ENCODE measurements at places on chromosomes 5 and 9. TPM values are rescaled to one million over a fixed set of nuclear protein-coding genes. Genes with fewer than 3 reads are reported as not detected.

DNA sequence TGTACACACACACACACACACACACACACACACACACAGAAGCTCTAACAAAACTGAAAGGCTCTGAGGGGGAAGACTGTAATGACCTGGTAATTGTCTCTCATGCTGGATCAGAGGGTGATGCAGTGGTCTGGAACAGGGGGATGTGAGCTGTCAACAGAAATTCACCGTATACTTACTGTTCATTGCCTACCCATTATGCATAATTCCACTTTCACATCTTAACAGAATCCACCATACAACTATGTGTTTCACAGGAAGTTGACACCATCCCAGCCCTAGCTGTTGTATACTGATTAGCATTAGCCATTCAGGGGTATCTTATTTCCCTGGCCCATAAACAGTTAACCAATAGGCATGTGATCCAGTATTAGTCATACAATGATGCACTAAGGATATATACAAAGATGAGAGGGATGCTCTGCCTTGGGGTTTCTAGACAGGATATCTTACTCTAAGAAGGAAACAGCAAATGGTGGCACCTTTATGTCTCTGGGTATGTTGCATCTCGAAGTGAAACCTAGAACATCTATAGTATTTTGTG is 396.5 kb upstream of the BRINP1 start:
- no peaks in the 10 kb centered on the region for H3K27me3 ChIP-seq
- H3K4me1 ChIP-seq: no peaks in the 10 kb centered on the region
- H3K36me3 ChIP-seq: no peaks in the 10 kb centered on the region
- no peak for DNase-seq
- no peak overlapping the region for H3K27ac ChIP-seq
- H3K4me3 ChIP-seq: no peak overlapping the region

- DNase-seq: no peak
- no peaks in the 10 kb centered on the region for H3K27me3 ChIP-seq
- no peak overlapping the region for H3K4me3 ChIP-seq
- no peaks in the 10 kb centered on the region for H3K36me3 ChIP-seq
- no peaks in the 10 kb centered on the region for H3K4me1 ChIP-seq
These were observed 7.4 kb upstream of the ADAM19 start for GRCh38 chr5:157582731-157583620.

DNA sequence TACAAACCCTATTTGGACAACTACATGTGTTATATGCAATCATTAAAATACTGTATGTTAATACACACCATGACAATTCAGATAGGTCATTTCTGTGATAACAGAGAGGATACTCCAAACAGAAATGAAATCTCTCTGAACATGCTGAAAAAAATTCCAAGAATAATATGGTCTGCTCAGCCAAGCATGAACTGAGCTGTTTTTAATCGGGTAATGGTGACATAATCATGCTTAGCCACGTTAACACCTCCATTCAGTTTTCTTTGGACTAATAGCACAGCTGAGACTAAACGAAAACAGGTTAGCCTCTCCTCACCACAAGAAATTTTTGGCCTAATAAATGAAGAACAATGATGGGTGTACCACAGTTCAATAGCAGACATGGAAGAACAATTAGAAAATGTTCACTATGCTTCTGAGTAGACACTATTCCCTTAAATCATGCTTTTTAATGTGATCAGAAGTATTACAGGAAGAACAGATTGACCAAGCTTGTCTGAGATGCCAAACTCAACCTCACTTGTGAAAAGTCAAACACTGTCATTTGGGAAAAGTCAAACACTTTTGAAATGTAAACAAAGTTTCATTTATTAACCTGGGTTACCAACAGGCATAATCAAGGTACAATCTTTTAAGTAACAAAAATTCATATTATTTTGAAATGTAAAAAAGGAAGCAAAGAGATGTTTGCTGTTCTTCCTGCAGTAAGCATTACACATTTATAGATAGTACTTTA is 19.4 kb downstream of the RAB14 start:
- no peaks in the 10 kb centered on the region for H3K27me3 ChIP-seq
- no peak for DNase-seq
- H3K4me1 ChIP-seq: peaks cover 10% of the 10 kb centered on the region

- no peak overlapping the region for H3K27ac ChIP-seq
- no peaks in the 10 kb centered on the region for H3K27me3 ChIP-seq
- H3K4me1 ChIP-seq: peaks cover 41% of the 10 kb centered on the region
These were observed 2.9 kb downstream of the MYOZ3 start for GRCh38 chr5:150663936-150664335.

DNA sequence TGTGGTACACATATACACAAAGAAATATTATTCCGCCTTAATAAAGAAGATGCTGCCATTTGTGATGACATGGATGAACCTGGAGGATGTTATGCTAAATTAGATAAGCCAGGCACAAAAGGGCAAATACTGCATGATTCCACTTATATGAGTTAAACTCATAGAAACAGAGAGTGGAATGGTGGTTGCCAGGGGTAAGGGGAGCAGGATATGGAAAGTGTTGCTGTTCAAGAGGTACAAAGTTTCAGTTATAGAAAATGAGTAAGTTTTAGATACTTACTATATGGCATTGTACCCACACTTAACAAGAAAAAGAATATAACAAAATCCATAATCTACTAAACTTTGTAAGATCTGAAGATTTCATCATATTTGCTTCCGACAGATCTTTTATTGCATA is 252.2 kb downstream of the SYK start:
- H3K36me3 ChIP-seq: no peaks in the 10 kb centered on the region
- H3K4me1 ChIP-seq: peaks cover 1% of the 10 kb centered on the region
- no peak overlapping the region for H3K27ac ChIP-seq
- no peak for DNase-seq
- no peaks in the 10 kb centered on the region for H3K27me3 ChIP-seq
- H3K4me3 ChIP-seq: no peak overlapping the region

GRCh38 chr9:83962165-83962564 is 17.9 kb downstream of the HNRNPK start:
- peaks cover 16% of the 10 kb centered on the region for H3K36me3 ChIP-seq
- H3K4me1 ChIP-seq: no peaks in the 10 kb centered on the region
- H3K27me3 ChIP-seq: no peaks in the 10 kb centered on the region
- DNase-seq: no peak
- H3K4me3 ChIP-seq: no peak overlapping the region
- no peak overlapping the region for H3K27ac ChIP-seq

DNA sequence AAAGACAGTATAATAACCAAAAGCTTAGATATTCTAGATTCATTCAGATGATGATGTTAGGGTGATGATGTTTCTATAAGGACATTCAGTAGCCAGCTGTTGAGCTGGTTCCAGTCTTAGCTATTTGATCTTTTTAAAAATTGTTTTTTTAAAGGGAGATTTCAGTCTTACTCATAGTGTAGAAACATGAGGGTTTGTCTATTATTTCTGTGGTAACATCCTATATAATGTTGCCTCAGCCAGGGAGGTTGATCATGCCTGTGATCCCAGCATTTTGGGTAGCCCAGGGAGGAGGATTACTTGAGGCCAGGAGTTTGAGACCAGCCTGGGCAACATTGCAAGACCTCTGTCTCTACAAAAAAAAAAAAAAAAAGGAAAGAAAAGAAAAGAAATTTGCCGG is 167.8 kb downstream of the DOCK2 start:
- H3K27ac ChIP-seq: no peak overlapping the region
- H3K36me3 ChIP-seq: no peaks in the 10 kb centered on the region
- no peak for DNase-seq
- no peak overlapping the region for H3K4me3 ChIP-seq
- no peaks in the 10 kb centered on the region for H3K27me3 ChIP-seq

DNA sequence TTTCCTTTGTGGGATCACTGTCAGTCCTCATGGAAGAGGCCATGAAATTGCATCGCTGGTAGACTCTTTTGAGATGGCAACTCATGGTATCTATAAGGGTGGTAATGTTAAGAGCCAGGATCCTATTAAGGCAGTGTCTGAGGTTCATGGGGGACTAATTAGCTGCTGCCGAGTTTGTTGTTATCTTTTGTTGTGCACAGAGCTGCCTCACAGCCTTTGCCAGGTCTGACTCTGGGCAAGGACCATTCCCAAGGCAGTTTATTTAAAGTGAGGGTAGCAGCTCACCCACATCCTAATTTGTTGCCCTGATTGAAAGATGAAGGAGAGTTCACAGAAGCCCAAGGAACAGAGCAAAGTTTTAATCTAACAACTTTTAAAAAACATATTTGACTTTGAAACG is 7.9 kb downstream of the SMARCA2 start:
- no peak for DNase-seq
- no peaks in the 10 kb centered on the region for H3K27me3 ChIP-seq
- H3K4me1 ChIP-seq: peaks cover 49% of the 10 kb centered on the region
- no peak overlapping the region for H3K4me3 ChIP-seq
- no peak overlapping the region for H3K27ac ChIP-seq
- no peaks in the 10 kb centered on the region for H3K36me3 ChIP-seq

GRCh38 chr5:81785322-81785721 is 34.4 kb upstream of the SSBP2 start:
- no peaks in the 10 kb centered on the region for H3K36me3 ChIP-seq
- peaks cover 15% of the 10 kb centered on the region for H3K4me1 ChIP-seq
- H3K27ac ChIP-seq: no peak overlapping the region
- H3K4me3 ChIP-seq: no peak overlapping the region

DNA sequence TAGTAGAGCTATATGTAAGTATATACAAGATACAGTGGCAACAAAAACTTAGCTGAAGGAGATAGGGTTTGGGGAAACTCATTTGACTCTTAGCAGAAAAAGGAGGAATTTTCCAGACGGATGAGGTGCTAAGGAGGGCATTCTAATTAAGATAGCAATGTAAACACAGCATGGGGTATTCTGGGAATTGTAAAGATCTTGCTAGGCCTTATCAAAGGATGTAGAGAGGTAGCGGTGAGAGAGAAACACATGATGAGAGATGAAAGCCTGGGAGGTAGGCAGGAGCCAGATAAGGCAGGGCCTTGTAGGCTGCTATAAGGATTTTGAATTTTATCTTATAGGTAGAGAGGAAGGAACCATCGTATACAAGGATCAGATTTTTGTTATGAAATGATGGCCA is 106.6 kb upstream of the KCNN2 start:
- H3K4me3 ChIP-seq: no peak overlapping the region
- no peaks in the 10 kb centered on the region for H3K4me1 ChIP-seq
- H3K36me3 ChIP-seq: no peaks in the 10 kb centered on the region
- no peak for DNase-seq
- no peak overlapping the region for H3K27ac ChIP-seq
- H3K27me3 ChIP-seq: no peaks in the 10 kb centered on the region

- no peaks in the 10 kb centered on the region for H3K27me3 ChIP-seq
- H3K27ac ChIP-seq: no peak overlapping the region
- H3K4me3 ChIP-seq: no peak overlapping the region
- DNase-seq: no peak
These were observed 6.5 kb downstream of the JMY start for GRCh38 chr5:79242242-79243039.

DNA sequence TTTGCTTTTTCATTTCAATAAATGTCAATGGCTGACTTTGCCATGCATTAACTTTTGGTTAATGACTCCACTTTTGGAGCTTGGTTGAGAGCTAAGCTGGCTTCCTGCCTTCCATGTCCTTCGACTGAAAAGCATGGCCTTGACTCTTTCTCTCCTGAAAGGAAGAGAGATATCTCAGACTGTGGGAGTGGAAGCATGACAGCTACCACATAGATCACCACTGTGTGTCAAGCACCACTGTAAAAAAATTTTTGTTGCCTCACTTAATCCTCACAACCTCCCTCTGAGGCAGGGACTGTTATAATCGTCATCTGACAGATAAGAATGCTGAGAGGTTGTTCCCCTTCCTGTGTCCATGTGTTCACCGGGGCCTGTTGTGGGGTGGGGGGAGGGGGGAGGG is 184.8 kb downstream of the RORB start:
- no peak for DNase-seq
- no peak overlapping the region for H3K4me3 ChIP-seq
- H3K27me3 ChIP-seq: no peaks in the 10 kb centered on the region
- H3K27ac ChIP-seq: no peak overlapping the region
- no peaks in the 10 kb centered on the region for H3K36me3 ChIP-seq

DNA sequence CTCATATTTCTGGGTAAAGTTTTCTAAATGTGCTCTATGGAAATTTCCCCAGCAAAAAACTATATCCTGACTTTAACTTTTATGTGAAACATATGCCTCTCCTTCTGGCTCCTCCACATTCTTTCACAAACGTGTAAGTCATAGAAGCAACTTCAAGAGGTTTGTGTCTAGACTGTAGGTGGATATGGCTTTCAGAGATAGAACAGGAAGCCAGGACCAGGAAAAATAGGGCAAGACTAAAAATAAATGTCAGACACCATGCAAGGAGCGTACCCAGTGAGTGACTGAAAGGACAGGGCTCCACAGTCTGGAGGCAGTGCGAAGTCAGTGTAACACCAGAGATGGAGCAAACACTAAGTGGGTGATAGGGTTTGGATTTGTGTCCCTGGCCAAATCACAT is 240.7 kb downstream of the COX7C start:
- no peaks in the 10 kb centered on the region for H3K27me3 ChIP-seq
- H3K27ac ChIP-seq: no peak overlapping the region
- no peak overlapping the region for H3K4me3 ChIP-seq
- H3K4me1 ChIP-seq: no peaks in the 10 kb centered on the region
- H3K36me3 ChIP-seq: no peaks in the 10 kb centered on the region

- DNase-seq: no peak
- no peaks in the 10 kb centered on the region for H3K36me3 ChIP-seq
- peak overlapping the region; percentile 52 for H3K4me3 ChIP-seq
- peaks cover 8% of the 10 kb centered on the region for H3K4me1 ChIP-seq
- H3K27me3 ChIP-seq: no peaks in the 10 kb centered on the region
- peak overlapping the region; percentile 72 for H3K27ac ChIP-seq
These were observed 31.2 kb downstream of the FGF18 start for GRCh38 chr5:171450423-171451331.

Gene OR1L8
- total RNA-seq: 0.39 TPM

Gene JADE2
- 68.7 TPM for total RNA-seq

Gene ARHGEF39
- total RNA-seq: not detected

Gene OBP2B
- not detected for total RNA-seq

Gene GLDC
- 22.7 TPM for total RNA-seq
